ENCODE measurements at places on chromosomes 13 and 19. TPM values are rescaled to one million over a fixed set of nuclear protein-coding genes. Genes with fewer than 3 reads are reported as not detected.

The KLK12 gene
- not detected for total RNA-seq

The SLC7A10 gene
- not detected for total RNA-seq

The CACNG8 gene
- 0.12 TPM for total RNA-seq

The RGL3 gene
- total RNA-seq, result 3.7 TPM

The TMEM221 gene
- under 0.01 TPM for total RNA-seq

The OR7C1 gene
- not detected for total RNA-seq

The SWSAP1 gene
- total RNA-seq, result 0.31 TPM

The RXFP2 gene
- not detected for total RNA-seq

The KIR2DL3 gene
- not detected for total RNA-seq

The ZFR2 gene
- not detected for total RNA-seq

The CCDC169 gene
- 4.4 TPM for total RNA-seq

The ZNF441 gene
- 20.5 TPM for total RNA-seq

The CYP2F1 gene
- not detected for total RNA-seq

The C19orf85 gene
- not detected for total RNA-seq

The CNFN gene
- not detected for total RNA-seq

The ZNF8 gene
- 2.9 TPM for total RNA-seq

The SIGLEC14 gene
- total RNA-seq, result not detected

The ZNF763 gene
- total RNA-seq, result 2.4 TPM

The MEGF8 gene
- 22.3 TPM for total RNA-seq

The STARD13 gene
- 23.3 TPM for total RNA-seq

The NKG7 gene
- not detected for total RNA-seq

All from aortic smooth muscle cell (primary cell).